T-cell (primary cell): ENCODE measurements at places on chromosomes 4 and X.

- H3K27ac ChIP-seq: no peak overlapping the region
- no peak overlapping the region for H3K4me3 ChIP-seq
- DNase-seq: no peak
- H3K36me3 ChIP-seq: no peaks in the 10 kb centered on the region
Observed at GRCh38 chr4:173177232-173177631, 8.6 kb downstream of the GALNT7 start.

- peak; percentile 1 for DNase-seq
- H3K27ac ChIP-seq: no peak overlapping the region
- H3K27me3 ChIP-seq: no peaks in the 10 kb centered on the region
- no peaks in the 10 kb centered on the region for H3K4me1 ChIP-seq
Observed at GRCh38 chrX:74492720-74493201, 71.5 kb downstream of the SLC16A2 start.

- H3K27me3 ChIP-seq: no peaks in the 10 kb centered on the region
- no peaks in the 10 kb centered on the region for H3K36me3 ChIP-seq
- no peak for DNase-seq
- H3K27ac ChIP-seq: no peak overlapping the region
- H3K4me1 ChIP-seq: no peaks in the 10 kb centered on the region
- H3K4me3 ChIP-seq: no peak overlapping the region
Observed at GRCh38 chr4:23161787-23162186, 469.1 kb downstream of the GBA3 start.

DNA sequence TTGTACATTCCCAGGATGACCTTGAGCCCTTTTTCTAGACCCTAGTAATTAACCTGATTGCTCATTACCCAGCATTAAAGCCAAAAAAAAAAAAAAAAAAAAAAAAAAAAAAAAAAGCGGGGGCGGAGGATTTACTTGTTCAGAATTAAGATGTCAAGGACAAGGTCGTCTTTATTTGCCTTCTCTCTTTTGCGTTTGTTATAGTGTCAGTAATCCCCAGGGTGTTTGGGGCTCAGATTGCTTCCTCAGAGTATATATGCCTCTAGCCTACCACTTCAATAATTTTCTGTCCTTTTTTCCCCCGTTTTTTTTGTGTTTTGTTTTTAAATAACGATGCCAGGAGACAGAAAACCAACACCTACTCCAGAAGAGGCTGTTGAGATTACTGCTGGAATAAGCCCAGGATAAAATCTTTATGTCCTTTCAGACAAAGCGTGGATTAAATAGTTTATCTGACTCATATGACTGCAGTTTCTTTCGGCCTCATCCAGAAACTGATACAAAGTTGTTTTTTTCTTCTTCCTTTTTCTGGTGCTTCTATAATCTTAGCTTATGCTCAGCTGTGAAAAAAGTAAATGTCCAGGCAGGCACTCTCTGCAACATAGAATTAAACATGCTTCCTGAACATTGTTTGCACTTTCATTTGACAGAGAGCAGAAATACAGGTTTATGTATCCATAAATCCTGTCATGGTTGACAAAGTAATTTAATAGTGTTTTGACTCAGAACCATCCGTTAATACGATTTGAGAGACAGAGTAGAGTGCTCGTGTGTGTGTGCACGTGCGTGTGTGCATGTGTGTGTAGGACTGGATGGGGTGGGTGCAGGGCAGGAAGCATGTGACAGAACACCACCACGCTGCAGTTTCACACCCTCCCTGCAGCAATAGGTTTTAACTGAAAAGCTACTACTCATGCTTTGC lies 138.6 kb downstream of the AFF1 start:
- no peaks in the 10 kb centered on the region for H3K27me3 ChIP-seq
- peak overlapping the region; percentile 31 for H3K27ac ChIP-seq
- peak overlapping the region; percentile 52 for H3K4me3 ChIP-seq
- peaks cover 17% of the 10 kb centered on the region for H3K4me1 ChIP-seq
- no peaks in the 10 kb centered on the region for H3K36me3 ChIP-seq

GRCh38 chrX:124240422-124240821 lies 92.0 kb upstream of the TEX13D start:
- no peak for DNase-seq
- H3K36me3 ChIP-seq: no peaks in the 10 kb centered on the region
- no peak overlapping the region for H3K4me3 ChIP-seq
- peaks cover 11% of the 10 kb centered on the region for H3K4me1 ChIP-seq
- H3K27me3 ChIP-seq: no peaks in the 10 kb centered on the region

GRCh38 chr4:112589206-112589605 lies 47.5 kb downstream of the ZGRF1 start:
- H3K4me3 ChIP-seq: no peak overlapping the region
- no peak overlapping the region for H3K27ac ChIP-seq
- H3K4me1 ChIP-seq: no peaks in the 10 kb centered on the region
- H3K27me3 ChIP-seq: no peaks in the 10 kb centered on the region
- H3K36me3 ChIP-seq: no peaks in the 10 kb centered on the region

GRCh38 chrX:31893525-31893924 lies 821.7 kb upstream of the FTHL17 start:
- no peak overlapping the region for H3K4me3 ChIP-seq
- DNase-seq: no peak
- H3K27ac ChIP-seq: no peak overlapping the region
- H3K27me3 ChIP-seq: no peaks in the 10 kb centered on the region
- H3K4me1 ChIP-seq: no peaks in the 10 kb centered on the region
- no peaks in the 10 kb centered on the region for H3K36me3 ChIP-seq

- DNase-seq: no peak
- no peaks in the 10 kb centered on the region for H3K36me3 ChIP-seq
- H3K4me1 ChIP-seq: no peaks in the 10 kb centered on the region
- no peak overlapping the region for H3K27ac ChIP-seq
- no peak overlapping the region for H3K4me3 ChIP-seq
- H3K27me3 ChIP-seq: no peaks in the 10 kb centered on the region
Observed at GRCh38 chrX:119523664-119524184, 41.5 kb downstream of the STEEP1 start.

GRCh38 chr4:145552181-145552822 lies 66.9 kb upstream of the MMAA start:
- no peak overlapping the region for H3K4me3 ChIP-seq
- H3K27me3 ChIP-seq: no peaks in the 10 kb centered on the region
- DNase-seq: no peak
- H3K4me1 ChIP-seq: no peaks in the 10 kb centered on the region

- H3K4me3 ChIP-seq: no peak overlapping the region
- no peaks in the 10 kb centered on the region for H3K36me3 ChIP-seq
- DNase-seq: no peak
- H3K4me1 ChIP-seq: no peaks in the 10 kb centered on the region
- no peaks in the 10 kb centered on the region for H3K27me3 ChIP-seq
Observed at GRCh38 chrX:37926700-37927099, 79.3 kb upstream of the DYNLT3 start.

DNA sequence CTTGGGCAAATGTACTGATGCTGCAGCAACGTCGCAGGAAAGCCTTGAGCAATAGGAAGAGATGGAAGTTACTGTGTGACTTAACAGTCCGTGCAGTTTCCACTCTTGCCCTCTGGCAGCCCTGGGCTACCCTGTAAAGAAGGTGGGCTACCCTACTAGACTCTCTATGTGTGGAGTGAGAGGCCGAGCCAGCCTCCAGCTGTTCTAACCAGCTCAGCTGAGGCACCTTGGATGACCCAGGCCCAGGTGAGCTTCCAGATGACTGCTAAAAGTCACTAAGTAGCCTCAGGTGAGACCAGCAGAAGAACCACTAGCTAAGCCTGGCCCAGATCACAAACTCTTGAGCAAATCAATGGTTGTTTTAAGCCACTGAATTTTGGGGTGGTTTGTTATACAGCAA lies 34.9 kb upstream of the PPP2R2C start:
- no peaks in the 10 kb centered on the region for H3K36me3 ChIP-seq
- no peak overlapping the region for H3K4me3 ChIP-seq
- no peak overlapping the region for H3K27ac ChIP-seq
- H3K4me1 ChIP-seq: no peaks in the 10 kb centered on the region
- H3K27me3 ChIP-seq: peaks cover 10% of the 10 kb centered on the region

DNA sequence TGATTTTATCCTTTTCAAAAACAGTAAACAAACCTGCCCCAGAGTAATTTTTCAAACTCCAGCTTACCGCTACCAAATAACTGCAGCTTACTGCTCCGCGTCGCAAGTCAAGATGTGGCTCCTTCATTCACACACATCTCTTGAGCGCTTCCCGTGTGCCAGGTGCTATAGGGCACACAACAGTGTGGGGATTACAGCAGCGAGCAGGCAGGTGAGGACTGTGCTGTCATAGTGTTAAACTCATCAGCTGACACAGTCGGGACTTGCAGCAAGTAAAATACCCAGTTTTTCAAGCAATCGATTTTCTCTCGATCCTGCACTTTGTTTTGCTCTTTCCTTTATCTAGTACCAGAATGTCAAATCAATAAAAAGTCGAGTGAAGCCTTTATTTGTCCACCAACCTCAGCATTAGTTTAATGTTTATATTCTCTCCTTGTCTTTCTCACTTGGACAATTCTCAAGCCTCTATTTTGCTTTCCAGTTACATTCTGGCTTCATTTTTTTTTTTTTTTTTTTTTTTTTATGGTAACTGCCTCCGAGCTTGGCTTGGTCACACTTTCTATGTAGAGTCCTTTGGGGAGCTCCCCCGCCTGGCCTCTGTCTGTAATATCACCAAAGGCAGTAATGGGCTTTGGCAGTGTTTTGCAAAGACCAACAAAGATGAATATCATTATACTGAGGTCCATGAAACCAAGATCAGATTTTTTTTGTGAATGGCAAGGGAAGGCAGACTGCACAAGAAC lies 8.3 kb upstream of the ASB5 start:
- H3K27ac ChIP-seq: no peak overlapping the region
- DNase-seq: no peak
- no peak overlapping the region for H3K4me3 ChIP-seq
- no peaks in the 10 kb centered on the region for H3K36me3 ChIP-seq
- H3K4me1 ChIP-seq: no peaks in the 10 kb centered on the region

- no peaks in the 10 kb centered on the region for H3K27me3 ChIP-seq
- no peaks in the 10 kb centered on the region for H3K4me1 ChIP-seq
- no peak overlapping the region for H3K4me3 ChIP-seq
Observed at GRCh38 chr4:18314731-18315130, 293.2 kb upstream of the LCORL start.
